ENCODE measurements at places on chromosomes 12 and 14. TPM values are rescaled to one million over a fixed set of nuclear protein-coding genes. Genes with fewer than 3 reads are reported as not detected.

DNA sequence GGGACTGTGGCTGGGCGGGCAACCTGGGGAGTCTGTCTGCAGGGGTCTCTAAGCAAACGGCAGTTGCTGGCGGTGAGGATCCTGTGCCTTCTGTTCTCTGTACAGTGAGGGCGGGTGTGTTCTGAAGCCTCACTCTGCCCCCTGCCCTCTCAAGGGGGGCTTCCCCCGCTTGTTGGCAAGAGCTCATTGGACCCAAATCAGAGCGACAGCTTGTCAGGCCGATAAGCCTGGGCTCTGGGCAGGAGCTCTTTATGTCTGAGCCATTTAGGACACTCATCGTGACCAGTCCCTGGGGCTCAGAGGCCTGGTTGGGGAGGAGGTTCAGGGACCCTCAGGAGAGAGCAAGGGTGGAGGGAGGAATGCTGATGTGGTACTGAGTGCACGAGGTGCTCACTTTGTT, 136.0 kb downstream of the TSPAN9 start:
- no peaks in the 10 kb centered on the region for H3K4me1 ChIP-seq
- no peak overlapping the region for H3K27ac ChIP-seq
- H3K27me3 ChIP-seq, result peaks cover 2% of the 10 kb centered on the region
- DNase-seq, result no peak

DNA sequence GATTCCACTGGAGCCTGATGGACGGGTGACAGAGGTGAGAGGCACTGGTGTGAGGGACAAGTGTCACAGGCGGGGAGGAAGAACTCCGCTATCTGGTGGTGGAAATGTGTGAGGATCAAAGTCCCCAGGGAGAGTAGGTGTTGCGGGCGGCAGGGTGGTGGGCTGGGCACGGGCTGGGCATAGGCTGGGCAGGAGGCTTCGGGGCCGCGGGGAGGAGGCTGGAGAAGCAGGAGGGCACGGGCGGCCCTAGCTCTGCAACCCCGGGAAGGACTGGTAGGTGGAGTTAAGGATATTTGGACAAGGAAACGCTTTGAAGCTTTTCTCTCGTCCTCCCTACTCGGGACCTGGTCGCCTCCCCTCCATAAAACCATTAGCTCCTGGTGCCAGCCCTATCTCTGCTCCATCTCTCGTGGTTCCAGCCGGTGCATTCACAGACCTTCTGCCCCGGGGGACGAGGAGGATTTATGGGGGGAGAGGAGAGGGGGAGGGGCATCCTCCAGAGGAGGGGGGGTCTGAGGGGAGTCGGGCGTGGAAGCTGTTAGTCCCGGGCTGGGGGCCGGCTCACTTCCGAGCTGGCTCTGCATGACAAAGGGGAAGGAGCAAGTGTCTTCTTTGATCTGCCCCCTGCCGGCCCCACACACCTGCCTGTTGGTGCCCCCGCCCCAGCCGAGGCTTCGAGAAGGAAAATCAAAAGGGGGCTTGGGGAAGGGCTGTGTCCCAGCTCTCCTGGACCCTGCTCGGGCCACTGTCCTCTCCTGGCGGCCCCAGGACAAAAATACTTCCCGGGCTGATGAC, 504 bp downstream of the WNT5B start:
- H3K4me3 ChIP-seq, result peak overlapping the region; percentile 34
- H3K36me3 ChIP-seq, result peaks cover 2% of the 10 kb centered on the region
- peaks cover 61% of the 10 kb centered on the region for H3K27me3 ChIP-seq
- H3K4me1 ChIP-seq, result peaks cover 13% of the 10 kb centered on the region
- DNase-seq, result no peak

GRCh38 chr12:99387661-99388060, 259.9 kb upstream of the GARIN6 start:
- H3K4me3 ChIP-seq, result no peak overlapping the region
- no peaks in the 10 kb centered on the region for H3K4me1 ChIP-seq
- H3K27ac ChIP-seq, result no peak overlapping the region
- no peaks in the 10 kb centered on the region for H3K36me3 ChIP-seq

DNA sequence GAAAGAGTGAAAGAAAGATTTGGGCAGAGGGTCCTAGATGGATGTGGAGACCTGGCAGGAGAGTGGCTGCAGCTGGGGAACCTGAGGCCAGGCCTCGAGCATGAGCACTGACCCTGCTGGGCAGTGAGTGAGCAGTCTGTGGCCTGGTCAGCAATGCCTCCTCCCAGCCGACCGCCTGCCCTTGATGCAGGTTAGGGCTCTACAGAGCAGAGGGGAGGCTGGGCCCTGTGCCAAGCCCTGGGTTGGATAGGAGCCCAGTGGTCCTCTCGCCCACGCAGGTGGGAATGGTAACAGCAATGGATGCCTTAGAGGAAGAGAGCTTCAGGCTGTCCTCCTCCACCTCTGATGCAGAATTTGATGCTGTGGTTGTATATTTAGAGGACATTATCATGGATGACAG, 59.8 kb downstream of the RAB35 start:
- H3K36me3 ChIP-seq, result peaks cover 26% of the 10 kb centered on the region
- H3K27ac ChIP-seq, result no peak overlapping the region
- DNase-seq, result no peak
- H3K27me3 ChIP-seq, result no peaks in the 10 kb centered on the region
- H3K4me3 ChIP-seq, result no peak overlapping the region
- peaks cover 25% of the 10 kb centered on the region for H3K4me1 ChIP-seq

DNA sequence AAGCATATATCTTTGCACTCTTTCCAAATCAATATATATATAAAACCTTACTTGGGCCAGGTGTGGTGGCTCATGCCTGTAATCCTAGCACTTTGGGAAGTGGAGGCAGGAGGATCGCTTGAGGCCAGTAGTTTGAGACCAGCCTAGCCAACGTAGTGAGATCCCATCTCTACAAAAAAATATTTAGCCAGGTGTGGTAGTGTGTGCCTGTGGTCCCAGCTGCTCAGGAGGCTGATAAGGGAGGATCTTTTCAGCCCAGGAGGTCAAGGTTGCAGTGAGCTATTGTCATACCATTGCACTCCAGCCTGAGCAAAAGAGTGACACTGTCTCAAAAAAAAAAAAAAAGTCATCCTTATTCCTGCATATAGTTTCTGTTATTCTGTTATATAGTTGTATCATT, 14.4 kb downstream of the OS9 start:
- H3K36me3 ChIP-seq, result peaks cover 31% of the 10 kb centered on the region
- peaks cover 10% of the 10 kb centered on the region for H3K4me1 ChIP-seq
- no peak overlapping the region for H3K27ac ChIP-seq
- DNase-seq, result no peak
- no peaks in the 10 kb centered on the region for H3K27me3 ChIP-seq

- no peaks in the 10 kb centered on the region for H3K36me3 ChIP-seq
- H3K4me3 ChIP-seq, result no peak overlapping the region
- no peaks in the 10 kb centered on the region for H3K4me1 ChIP-seq
- H3K27me3 ChIP-seq, result peaks cover 11% of the 10 kb centered on the region
- DNase-seq, result no peak
These were observed 32.4 kb downstream of the BEGAIN start for GRCh38 chr14:100554696-100555320.

GRCh38 chr14:74155287-74155686, 70.5 kb downstream of the LIN52 start:
- H3K27ac ChIP-seq, result no peak overlapping the region
- no peak overlapping the region for H3K4me3 ChIP-seq
- peaks cover 3% of the 10 kb centered on the region for H3K36me3 ChIP-seq
- no peak for DNase-seq
- no peaks in the 10 kb centered on the region for H3K4me1 ChIP-seq
- H3K27me3 ChIP-seq, result no peaks in the 10 kb centered on the region

- peaks cover 2% of the 10 kb centered on the region for H3K36me3 ChIP-seq
- H3K27me3 ChIP-seq, result peaks cover 11% of the 10 kb centered on the region
- no peak overlapping the region for H3K27ac ChIP-seq
- peaks cover 15% of the 10 kb centered on the region for H3K4me1 ChIP-seq
- H3K4me3 ChIP-seq, result no peak overlapping the region
- DNase-seq, result no peak
These were observed 44.3 kb downstream of the CCDC92 start for GRCh38 chr12:123928274-123928865.

- no peak overlapping the region for H3K27ac ChIP-seq
- DNase-seq, result no peak
- peaks cover 2% of the 10 kb centered on the region for H3K36me3 ChIP-seq
- H3K4me1 ChIP-seq, result peaks cover 5% of the 10 kb centered on the region
- no peak overlapping the region for H3K4me3 ChIP-seq
- peaks cover 83% of the 10 kb centered on the region for H3K27me3 ChIP-seq
These were observed 4.5 kb downstream of the B4GALNT1 start for GRCh38 chr12:57628280-57629191.

- H3K4me1 ChIP-seq, result no peaks in the 10 kb centered on the region
- no peak for DNase-seq
These were observed 28.3 kb upstream of the CCDC63 start for GRCh38 chr12:110818511-110818910.

GRCh38 chr14:23910101-23910875, 43.3 kb upstream of the DHRS4 start:
- no peaks in the 10 kb centered on the region for H3K4me1 ChIP-seq
- no peak for DNase-seq
- peaks cover 9% of the 10 kb centered on the region for H3K27me3 ChIP-seq
- no peaks in the 10 kb centered on the region for H3K36me3 ChIP-seq
- H3K4me3 ChIP-seq, result no peak overlapping the region

GRCh38 chr14:23514644-23514957, 37.0 kb downstream of the ZFHX2 start:
- H3K36me3 ChIP-seq, result no peaks in the 10 kb centered on the region
- H3K4me3 ChIP-seq, result no peak overlapping the region
- no peak for DNase-seq
- no peaks in the 10 kb centered on the region for H3K4me1 ChIP-seq
- H3K27ac ChIP-seq, result no peak overlapping the region

DNA sequence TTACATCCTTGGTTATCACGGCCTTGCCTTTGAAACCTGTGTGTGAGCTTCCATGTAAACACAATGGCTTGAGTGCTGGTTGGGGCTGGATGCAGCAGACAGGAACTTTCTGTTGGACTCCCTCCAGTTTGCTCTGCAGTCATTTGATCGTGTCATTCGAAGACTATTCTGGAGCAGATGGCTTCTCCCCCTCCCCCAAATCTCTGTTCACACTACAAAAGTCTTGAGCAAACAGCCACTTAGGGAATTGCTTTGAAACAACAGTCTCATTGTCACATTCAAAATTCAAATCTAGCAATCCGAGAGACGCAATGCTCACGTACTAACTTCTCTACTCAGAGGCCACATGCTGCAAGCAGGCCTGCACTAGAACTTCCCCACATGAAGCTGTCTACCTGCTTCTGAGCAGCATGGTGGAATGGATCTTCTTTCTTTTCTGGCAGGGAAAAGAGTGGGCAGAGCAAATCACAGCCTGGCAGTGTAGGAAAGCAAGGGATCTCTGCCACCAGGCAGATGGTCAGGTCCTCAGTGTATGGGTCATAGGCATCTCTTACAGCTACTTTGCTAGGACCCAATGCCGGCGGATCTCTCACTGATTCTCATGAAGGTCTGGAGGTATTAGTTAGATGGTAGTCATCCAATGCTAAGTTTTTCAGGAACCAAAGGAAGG, 214.2 kb downstream of the PPM1H start:
- DNase-seq, result no peak
- no peak overlapping the region for H3K4me3 ChIP-seq
- H3K27ac ChIP-seq, result no peak overlapping the region
- no peaks in the 10 kb centered on the region for H3K36me3 ChIP-seq

- H3K4me1 ChIP-seq, result peaks cover 35% of the 10 kb centered on the region
- no peak overlapping the region for H3K27ac ChIP-seq
- H3K27me3 ChIP-seq, result no peaks in the 10 kb centered on the region
- H3K4me3 ChIP-seq, result no peak overlapping the region
These were observed 115.8 kb downstream of the SLC25A47 start for GRCh38 chr14:100438678-100439592.

DNA sequence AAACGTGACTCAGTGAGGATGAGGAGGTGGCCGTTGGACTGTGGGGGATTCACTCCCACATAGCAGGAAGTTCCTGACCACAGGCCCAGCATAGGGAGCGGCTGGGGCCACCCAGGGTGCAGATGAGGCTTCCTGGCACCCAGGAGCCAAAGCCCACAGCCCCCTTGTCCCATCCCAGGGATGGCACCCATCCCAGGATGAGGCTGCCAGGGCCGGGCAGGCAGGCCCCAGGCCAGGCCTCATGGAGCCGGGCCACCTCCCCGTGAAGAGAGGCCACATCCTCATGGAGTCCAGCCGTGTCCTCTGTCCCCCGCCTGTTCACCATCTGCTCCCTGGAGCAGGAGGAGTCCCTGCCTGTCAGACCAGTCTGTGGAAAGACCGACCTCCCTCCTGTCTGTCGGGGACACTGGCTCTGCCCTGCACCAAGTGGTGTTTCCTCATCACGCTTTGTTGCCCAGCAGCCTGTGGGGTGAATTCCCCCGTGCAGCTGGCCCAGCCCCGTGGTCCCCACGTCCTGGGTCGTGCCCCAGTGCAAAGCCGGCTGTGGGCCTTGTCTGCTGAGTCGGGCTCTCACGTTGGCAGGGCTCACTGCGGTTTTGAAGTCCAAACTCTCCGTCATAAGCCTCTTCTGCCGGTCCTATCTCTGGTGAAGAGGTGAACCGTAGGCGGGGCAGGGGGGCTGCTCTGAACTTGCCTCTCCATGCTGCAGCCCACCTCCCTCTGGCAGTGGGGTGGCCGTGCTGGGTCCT, 24.5 kb downstream of the MMP17 start:
- no peak for DNase-seq
- H3K4me1 ChIP-seq, result no peaks in the 10 kb centered on the region
- no peak overlapping the region for H3K4me3 ChIP-seq
- no peak overlapping the region for H3K27ac ChIP-seq
- H3K27me3 ChIP-seq, result no peaks in the 10 kb centered on the region

DNA sequence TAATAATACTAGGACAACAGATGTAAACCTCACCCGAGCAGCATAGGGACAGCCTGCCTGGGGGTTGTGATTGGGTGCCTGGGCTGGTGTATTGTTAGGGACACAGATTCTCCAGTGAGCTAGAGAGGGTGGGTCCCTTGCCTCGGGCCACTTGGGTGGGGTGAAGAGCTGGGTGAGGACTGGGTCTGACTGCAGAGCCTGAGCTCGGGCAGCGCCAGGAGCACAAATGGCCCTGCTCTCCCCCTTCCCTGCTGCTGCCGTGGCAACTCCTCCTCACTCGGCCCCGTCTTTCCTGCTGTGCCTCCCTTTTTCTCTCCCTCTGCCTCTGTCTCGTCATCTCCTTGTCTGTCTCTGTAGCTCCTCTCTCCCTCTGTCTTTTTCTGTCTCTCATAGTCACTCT, 115.4 kb downstream of the GLT1D1 start:
- no peaks in the 10 kb centered on the region for H3K36me3 ChIP-seq
- H3K27me3 ChIP-seq, result peaks cover 10% of the 10 kb centered on the region
- no peak overlapping the region for H3K27ac ChIP-seq
- no peak for DNase-seq

- no peak for DNase-seq
- peaks cover 2% of the 10 kb centered on the region for H3K27me3 ChIP-seq
- no peak overlapping the region for H3K4me3 ChIP-seq
- H3K36me3 ChIP-seq, result no peaks in the 10 kb centered on the region
- no peak overlapping the region for H3K27ac ChIP-seq
- peaks cover 5% of the 10 kb centered on the region for H3K4me1 ChIP-seq
These were observed 16.8 kb upstream of the TESPA1 start for GRCh38 chr12:55001198-55001868.

The HCAR1 gene
- 8.6 TPM for total RNA-seq

The DTD2 gene
- total RNA-seq, result 29.0 TPM

The C12orf50 gene
- 0.07 TPM for total RNA-seq

The IFNG-AS1 gene
- 0.41 TPM for total RNA-seq

The KLRF1 gene
- not detected for total RNA-seq

The PTCSC3 gene
- not detected for total RNA-seq

Measured in activated T-helper 1 cell treated with anti-CD3 and anti-CD28 coated beads, Interleukin-12 subunit alpha, Interleukin-12 subunit beta, Interleukin-2, Interleukin-4 antibody, amounts not matched to agents 30 ng/mL and 10 ng/mL and 1 ng/mL, durations not matched to agents 14 hours and 24 hours and 36 hours (primary cell).